Fibroblast of the conjunctiva (primary cell): ENCODE measurements at places on chromosomes 5 and 9.

DNA sequence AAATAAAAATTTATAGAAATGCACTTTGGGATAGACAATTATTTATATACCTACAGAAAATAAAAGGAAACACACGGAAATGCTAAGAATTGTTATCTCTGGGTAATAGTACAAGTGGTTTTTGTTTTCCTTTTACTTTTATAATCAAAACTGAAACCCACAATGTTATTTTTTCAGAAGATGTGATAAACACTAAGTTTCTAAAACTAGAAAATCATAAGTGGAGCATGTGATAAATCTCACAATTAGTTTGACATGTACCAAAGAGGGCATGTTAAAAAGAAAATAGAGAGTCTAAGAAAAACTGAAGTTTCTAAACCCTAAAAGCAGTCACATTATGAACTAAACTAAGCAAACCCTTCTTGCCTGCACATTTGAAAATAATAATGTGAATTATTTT, 61.1 kb downstream of the OXCT1 start:
- no peak for DNase-seq

DNA sequence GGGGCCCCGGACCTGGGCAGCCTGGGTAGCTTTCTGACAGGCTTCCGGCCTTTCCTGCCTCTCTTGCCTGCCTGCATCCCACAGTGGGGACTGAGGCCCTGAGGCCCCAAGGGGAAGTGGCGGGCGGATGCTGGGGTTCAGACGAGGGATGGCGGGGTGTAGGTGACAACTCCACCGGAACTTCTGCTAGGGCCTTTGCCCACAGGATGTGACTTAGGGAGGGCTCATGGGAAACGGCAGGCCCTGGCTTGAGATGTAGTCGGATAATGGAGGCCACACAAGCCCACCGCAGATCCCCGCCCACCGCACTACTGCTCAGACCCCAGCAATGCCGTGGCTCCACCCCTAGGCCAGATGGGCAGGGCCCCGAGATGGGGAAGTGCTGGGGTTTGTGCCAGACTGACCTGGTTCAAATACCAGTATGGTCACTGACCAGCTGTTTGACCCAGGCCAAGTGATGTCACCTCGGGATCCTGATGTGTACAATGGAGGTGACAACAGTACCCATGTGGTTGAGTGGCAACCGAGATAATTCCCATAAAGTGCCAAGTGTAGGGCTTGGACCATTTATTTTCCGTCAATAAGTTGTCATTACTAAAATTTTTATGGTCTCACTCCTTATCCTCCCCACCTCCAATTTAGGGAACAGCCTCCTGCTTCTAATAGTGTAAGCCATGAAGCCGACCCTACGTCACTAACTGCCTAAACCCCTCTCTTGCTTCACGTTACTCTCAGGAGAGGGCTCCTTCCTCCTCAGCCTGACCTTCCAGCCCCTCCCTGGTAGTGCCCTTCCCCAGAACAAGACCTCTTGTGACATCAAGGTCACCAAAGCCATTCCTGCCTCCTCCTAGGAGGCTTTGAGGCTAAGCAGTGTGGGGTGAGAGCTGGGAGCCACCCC, 2.5 kb upstream of the CDK9 start:
- DNase-seq, result no peak

DNA sequence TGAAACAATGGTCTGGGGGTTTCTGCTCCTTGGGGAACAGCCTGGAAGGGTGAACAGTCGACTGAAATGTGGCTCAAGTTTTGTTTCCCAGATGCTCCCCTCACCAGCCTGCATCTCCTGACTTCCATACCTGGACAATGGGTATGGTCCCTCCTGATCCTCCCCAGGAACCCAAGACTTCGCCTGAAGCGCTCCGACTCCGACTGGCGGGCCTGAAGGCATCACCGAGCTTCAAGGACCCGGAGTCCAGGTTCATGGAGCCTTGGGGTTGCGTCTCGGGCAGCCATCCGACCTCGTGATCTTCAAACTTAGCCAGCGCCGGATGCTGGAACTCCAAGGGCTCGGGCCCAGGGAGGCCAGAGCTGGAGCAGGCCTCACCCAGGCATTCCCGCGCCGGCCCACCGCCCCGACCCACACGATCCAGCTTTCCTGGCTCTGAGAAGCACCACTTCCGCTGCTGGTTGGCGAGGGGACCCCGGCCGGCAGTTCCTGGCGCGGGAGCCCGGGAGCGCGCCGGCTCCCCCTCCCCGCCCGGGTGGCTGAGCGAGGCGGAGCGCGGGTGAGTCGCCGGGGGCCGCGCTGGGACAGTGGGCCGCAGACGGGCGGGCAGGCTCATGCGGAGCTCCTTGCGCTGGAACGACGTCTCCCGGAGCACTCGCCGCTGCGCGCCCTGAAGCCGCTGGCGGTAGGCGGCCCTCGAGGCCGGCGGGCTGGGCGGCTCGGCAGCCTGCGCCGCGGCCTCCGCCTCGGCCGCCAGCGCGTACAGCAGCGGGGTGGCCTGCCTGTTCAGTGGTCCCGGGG, 5.2 kb downstream of the SHROOM1 start:
- no peak for DNase-seq

GRCh38 chr9:77981332-77981731, 50.3 kb downstream of the GNAQ start:
- no peak for DNase-seq

GRCh38 chr9:111258209-111258874, 71.7 kb downstream of the OR2K2 start:
- DNase-seq, result no peak

- no peak for DNase-seq
Measured at GRCh38 chr5:145101246-145101645, 733.9 kb downstream of the PRELID2 start.

DNA sequence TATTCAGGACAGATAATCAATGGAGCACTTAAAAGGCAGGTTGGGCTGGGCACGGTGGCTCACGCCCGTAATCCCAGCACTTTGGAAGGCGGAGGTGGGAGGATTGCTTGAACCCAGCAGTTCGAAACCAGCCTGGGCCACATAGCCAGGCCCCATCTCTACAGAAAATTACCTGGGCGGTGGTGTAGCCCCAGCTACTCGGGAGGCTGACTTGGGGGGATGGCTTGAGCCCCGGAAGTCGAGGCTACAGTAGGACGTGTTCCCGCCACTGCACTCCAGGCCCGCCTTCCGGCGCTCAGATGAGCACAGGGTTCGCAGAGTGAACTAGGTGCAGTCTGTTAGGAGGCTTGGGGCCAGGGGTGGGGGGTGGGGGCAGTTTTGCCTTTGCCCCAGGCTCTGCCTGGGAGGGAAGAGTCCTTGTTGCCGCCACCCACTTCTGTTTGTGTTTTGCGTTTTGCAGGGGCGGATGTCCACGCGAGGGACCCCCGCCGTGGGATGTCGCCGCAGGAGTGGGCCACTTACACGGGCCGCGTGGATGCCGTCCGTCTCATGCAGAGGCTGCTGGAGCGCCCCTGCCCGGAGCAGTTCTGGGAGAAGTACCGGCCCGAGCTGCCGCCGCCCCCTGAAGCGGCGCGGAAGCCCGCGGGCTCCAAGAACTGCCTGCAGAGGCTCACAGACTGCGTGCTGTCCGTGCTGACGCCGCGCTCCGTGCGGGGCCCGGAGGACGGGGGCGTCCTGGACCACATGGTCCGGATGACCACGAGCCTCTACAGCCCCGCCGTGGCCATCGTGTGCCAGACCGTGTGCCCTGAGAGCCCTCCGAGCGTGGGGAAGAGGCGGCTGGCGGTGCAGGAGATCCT, 85.2 kb downstream of the ANKRD33B start:
- no peak for DNase-seq

- no peak for DNase-seq
Measured at GRCh38 chr5:75028090-75028489, 24.3 kb downstream of the GCNT4 start.

- DNase-seq, result no peak
Measured at GRCh38 chr5:137128012-137128411, 371.1 kb downstream of the SPOCK1 start.

GRCh38 chr5:142600611-142601358, 85.1 kb downstream of the FGF1 start:
- peak; percentile 55 for DNase-seq

GRCh38 chr5:121693864-121694263, 157.8 kb upstream of the FTMT start:
- no peak for DNase-seq

DNA sequence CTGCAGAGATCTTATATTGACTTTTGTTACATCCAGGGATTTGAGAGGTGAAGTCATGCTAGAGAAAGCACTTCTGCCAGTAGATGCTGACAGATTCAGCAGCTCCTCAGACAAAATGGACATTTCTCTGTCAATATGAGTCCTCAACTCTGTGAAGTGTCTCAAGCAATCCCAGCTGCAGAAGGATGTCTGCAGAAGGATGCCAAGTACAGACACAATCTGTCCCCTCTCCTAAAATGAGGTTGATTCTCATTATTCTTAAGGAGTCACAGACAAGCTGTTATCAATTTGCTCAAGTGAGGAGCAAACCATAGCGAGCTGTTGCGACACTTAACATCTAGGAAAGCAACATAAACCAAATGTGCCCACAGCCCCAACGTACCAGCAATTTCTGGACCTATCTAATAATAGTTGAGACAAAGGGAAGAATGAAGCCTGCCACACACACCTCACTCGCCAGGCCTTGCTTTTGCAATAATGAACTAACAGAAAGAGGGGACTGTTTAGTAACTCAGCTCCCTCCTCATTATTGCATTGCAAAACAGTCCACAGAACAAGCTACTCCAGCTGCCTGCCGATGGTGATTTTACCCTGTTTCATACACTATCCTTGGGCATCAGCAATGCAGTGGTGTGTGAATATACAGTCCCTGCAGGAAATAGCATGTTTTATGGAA, 364.2 kb upstream of the PDE4D start:
- peak; percentile 3 for DNase-seq

- DNase-seq, result no peak
Measured at GRCh38 chr5:139495638-139496435, 13.3 kb upstream of the STING1 start.

DNA sequence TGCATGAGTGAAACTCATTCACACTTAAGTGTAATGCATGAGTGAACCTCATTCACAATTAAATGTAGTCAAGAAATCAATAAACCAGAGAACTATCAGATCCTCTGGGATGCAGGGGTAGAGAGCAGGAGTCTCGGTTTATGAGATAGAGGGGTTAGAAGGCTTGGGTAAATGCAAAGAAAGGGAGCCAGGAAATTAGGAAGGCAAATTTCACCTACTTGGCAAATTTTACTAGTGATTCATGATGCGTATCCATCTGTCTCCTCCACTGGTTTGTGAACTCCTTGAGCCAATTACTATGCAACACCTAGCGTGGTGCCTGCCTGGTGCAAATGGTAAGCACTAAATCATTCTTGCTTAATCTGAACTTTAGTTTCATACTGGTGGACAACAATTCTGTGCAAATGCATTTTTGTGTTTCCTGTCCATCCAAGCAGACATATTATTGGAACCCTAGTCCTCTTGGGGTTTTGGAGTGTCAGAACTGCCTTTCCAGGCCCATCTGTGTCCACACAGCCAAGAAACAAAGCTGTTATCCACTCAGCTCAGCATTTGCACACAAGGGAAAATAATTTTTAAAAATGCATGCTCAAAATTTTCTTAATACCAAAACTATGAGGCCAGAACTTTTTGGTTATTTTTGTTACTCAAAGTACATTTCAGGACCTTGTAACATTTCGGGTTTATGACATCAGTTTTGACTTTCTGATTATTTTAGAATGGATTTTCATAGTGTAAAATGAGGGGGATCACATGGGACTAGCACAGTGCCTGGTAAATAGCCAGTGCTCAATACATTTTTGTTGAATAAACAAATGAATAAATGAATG, 5.2 kb downstream of the HAPLN1 start:
- no peak for DNase-seq

- no peak for DNase-seq
Measured at GRCh38 chr9:109941771-109942170, 161.8 kb downstream of the PALM2AKAP2 start.

DNA sequence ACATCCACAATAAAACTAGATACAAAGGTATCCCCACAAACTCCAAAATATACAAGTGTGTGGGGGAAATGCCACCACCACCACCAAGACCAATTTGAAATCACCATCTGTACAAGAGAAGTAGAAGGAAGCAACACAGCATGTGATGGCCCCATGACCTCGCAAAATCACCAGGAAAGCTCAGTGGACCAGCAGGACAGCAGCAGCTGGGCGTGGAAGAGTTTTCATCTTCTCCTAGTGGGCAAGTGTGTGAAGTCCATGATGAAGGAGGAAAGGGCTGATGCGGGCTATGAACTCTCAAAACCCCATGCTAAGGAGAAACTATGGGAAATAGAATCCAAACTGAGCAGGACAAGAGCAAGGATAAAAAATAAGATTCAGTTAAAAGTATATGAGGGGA, 58.1 kb downstream of the GOLPH3 start:
- no peak for DNase-seq

DNA sequence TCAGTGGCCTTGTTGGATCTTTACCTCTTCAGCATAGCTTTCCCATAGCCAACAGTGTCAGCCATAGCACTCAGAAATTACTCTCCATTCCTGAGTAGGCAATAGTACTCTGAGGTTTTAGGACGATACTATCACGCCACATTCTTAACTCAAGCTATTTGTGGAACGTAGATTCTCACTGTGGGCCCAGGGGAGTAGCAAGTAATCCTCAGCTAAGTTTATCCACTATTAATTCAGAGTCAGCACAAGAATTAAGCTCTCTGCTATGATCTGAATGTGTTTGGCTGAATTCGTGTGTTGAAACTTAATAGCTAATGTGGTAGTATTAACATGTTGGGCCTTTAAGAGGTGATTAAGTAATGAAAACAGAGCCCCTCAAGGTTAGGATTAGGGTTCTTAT, 858.8 kb upstream of the NUDT12 start:
- no peak for DNase-seq

DNA sequence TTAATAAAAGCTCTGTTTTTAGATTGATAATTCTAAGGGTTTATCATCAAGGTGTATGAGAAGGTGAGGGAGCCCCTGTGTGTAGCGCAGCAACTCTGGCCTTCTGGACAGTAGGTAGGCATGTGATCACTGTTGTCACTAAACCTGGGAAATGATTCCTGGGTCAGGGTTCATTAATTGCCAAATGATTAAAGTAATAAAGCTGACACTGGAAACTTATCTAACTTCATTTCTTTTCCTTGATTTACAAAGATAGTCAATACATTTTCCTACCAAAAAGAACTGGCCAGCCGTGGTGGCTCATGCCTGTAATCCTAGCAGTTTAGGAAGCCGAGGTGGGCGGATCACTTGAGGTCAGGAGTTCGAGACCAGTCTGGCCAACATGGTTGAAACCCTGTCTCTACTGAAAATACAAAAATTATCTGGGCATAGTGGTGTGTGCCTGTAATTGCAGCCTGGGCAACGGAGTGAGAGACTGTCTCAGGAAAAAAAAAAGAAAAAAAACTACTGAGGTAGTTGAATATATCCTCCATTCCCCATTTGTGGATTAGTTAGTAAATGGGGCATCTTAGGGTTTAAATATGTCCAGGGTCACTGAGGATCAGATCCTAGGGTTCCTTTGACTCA, 2.4 kb downstream of the EHMT1 start:
- no peak for DNase-seq

GRCh38 chr5:132370181-132370970, 866 bp downstream of the SLC22A5 start:
- no peak for DNase-seq

GRCh38 chr5:67435032-67435431, 238.4 kb upstream of the CD180 start:
- DNase-seq, result no peak

GRCh38 chr5:58019614-58020013, 440.3 kb downstream of the PLK2 start:
- no peak for DNase-seq

GRCh38 chr9:80504601-80505230, 933.0 kb downstream of the TLE4 start:
- peak; percentile 4 for DNase-seq
